ENCODE measurements at places on chromosomes 7 and 10. TPM values are rescaled to one million over a fixed set of nuclear protein-coding genes. Genes with fewer than 3 reads are reported as not detected.

DNA sequence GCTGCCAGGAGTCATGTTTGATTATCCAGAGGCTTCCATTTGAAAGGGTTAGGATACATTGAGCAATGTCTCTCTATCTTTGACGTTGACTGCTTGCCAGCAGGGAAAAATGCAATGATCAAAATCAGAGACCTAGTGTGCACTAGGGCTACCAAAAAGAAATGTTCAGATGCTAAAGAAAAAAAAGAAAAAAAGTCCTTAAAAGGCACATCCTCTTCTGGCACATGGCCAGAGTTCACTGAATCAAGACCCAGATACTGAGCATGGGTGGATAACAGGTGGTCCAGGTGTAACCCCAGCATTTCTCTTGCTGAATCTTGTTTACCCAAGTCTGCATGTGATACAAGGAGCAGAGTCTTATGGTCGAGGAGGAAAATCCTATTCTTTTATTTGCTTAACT lies 899.3 kb downstream of the SORCS3 start:
- peak; percentile 5 for DNase-seq

DNA sequence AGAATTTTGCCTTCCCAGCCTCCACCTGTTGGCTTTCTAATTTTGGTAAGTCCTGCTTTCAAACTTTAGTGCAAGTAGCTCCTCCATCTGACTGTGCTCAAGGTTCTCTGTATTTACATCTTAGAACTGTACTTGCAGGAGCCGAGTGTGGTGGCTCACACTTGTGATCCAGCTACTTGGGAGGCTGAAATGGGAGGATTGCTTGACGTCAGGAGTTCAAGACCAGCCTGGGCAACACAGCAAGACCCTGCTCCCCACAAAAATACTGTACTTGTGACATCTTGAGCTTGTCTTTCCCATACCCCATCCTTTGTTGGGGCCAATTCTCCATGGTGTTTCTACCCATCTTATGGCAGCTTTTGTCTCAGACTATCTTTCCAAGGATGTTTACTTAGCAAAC lies 4.7 kb upstream of the VDAC2 start:
- DNase-seq = no peak

DNA sequence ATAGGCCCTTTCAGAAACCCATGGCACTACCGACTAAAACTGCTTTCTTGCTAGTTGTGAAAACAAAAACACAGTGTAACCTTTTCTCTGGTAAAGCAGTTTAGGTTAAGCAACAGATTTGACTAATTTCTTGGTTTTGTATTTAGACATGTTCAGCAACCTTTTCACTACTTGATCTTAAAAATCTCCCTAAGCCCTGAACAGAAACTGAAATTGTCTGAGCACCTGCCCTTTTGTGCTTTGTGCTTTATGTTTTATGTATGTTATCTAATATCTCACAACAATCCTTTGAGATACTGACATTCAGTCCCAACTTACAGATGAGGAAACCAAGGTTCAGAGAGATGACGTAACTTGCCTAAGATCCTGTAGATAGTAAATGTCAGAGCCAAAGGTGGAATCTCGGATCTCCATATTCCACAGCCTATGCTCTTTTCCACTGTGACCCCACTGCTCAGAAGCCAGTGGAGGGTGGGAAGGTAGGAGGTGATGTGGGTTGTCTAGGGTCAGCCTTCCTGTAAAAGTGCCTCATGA lies 146.6 kb downstream of the LCOR start:
- DNase-seq = no peak

- no peak for DNase-seq
These were observed 19.0 kb upstream of the COL1A2 start for GRCh38 chr7:94375691-94376090.

- DNase-seq = no peak
These were observed 105.9 kb downstream of the CPEB3 start for GRCh38 chr10:92184977-92185376.

DNA sequence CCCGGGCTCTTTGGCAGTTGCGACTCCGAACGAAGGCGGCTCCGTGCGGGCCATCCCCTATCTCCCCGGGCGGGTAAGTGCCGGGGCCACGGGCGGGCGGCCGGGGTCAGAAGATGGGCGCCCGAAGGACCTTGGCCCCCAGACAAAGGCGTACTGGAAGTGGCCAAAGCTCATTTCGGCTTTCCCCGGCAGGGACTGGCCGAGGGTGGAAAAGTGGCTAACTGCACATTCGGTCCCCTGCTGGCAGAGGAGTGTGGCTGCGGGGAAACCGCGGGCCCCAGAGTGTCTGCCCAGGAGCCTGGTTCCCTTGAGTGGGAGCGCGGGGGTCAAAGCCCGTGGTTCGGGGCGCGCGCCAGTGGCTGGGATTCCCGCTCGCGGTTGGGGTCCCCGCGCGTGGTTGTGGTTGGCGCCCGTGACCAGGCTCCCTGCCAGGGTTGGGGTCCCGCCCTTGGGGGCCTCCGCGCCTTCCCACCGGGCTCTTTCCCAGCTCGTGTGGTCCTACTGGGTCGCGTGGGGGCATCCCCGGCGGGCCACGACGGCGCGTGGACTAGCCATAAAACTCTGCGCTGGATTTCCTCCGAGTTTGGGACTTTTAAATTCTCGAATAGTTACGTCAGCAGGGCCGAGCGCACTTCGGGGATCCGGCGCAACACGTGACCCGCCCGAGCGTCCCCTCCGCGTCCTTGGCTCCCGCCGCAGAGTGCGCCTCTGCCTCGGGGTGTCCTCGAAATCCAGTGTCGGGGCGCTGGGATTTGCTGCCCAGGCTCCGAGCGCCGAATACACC lies 124.4 kb downstream of the TACC2 start:
- DNase-seq = no peak

GRCh38 chr10:101380353-101381017 lies 26.5 kb downstream of the BTRC start:
- no peak for DNase-seq

DNA sequence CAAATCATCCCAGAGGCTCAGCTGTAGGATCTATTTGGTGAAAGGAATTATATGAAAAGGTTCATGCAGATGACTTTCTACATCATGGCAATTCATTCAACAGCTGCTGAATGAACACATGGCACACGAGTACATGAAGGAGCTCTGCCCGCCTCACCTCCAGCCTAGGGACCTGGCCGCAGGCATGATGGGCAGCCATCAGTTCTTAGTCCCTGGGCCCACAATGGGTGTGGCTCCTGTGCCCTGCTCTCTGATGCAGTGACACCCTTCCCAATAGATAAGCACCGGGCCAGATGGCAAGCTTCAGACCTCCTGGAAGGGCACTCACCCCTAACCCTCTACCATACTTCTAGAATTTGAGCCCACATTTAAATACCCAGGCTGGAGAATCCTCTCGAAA lies 3.5 kb downstream of the CHST15 start:
- no peak for DNase-seq

DNA sequence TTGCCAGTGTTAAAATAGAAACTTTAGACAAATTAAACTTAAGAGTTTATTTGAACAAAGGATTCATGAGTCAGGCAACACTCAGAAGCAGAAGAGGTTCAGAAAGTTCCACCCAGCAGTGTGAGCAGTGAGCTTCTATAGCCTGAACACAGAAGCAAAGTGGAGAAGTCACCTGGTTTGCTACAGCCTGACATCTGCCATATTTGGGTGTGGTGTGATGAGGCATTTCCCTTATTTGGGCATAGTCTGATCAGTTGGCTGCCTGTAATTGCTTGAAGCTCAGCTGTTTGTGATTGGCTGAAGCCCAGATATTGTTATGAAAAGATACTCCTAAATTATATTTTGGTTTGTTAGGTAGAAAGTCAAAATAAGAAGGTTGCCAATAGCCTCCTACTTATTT lies 39.1 kb downstream of the VWC2 start:
- DNase-seq = no peak

DNA sequence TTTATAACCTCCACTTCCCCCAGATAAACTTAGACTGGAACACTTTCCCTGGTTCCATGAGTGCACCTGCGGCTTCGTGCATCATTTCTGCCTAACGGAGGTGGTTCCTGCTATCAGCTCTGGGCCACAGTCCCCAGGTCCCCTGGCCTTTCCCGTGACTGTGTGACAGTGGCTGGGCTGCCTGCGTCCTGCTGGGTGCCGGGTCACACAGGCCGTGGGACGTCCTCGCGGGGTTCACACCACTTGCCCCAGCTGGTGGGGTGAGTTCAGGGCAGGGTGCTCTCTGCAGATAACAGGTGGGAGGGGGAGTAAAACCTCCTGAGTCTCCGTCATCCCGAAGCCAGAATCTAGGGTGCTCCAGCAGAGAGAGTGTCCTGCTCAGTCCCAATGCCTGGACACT lies 58.7 kb upstream of the CFAP46 start:
- no peak for DNase-seq

GRCh38 chr7:102188746-102189145 lies 97.9 kb upstream of the SH2B2 start:
- DNase-seq = no peak

- DNase-seq = no peak
These were observed 206.7 kb downstream of the KIAA1217 start for GRCh38 chr10:24415455-24416125.

GRCh38 chr7:155787171-155787851 lies 25.0 kb downstream of the SHH start:
- no peak for DNase-seq

GRCh38 chr7:78762625-78763024 lies 690.8 kb downstream of the MAGI2 start:
- no peak for DNase-seq

- no peak for DNase-seq
These were observed 66.8 kb upstream of the DNAJB6 start for GRCh38 chr7:157270060-157270444.

DNA sequence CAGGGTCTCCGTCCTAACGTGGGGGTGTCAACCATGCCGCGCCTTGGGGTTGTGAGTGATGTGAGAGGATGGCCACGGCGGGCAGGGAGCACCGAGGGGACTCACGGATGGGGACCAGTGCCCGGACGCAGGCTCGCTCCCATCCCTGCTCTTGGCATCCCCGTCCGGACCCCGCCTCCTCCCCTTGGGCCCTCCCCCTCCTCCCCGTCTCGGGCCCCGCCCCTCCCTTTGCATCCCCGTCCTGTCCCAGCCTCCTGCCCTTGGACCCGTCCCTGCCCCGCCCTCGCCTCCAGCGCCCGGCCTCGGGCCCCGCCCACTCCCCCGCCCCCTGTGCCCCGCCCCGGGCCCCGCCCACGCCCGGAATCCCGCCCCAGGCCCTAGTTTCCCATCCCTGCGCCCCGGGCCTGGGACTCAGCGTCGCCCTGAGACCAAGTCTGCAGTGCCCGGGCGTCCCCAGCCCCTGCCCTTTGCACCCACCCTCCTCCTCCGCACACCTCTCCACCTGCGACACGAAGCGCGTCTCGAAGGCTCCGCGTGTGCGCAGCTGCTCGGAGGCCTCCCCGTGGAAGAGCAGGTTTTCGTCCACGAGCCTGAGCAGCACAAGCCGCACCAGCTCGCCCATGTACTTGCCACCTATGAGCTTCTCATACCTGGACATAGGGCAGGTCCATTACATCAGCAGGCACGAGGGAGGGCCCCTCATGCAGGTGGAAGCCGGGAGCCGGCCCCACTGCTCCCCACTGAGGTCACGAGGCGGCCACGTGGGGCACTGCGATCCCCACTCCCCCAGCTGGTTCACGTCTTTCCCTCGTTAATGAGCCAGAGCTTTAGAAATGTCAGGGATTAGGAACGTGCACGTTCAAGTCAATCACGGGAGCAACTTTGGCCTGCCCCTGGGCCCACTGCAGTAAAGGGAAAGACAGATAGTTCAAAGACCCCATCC lies 5.1 kb upstream of the MYL7 start:
- peak; percentile 67 for DNase-seq

HTR5A gene
- total RNA-seq = not detected

TAS2R4 gene
- total RNA-seq = 1.2 TPM

JCAD gene
- total RNA-seq = not detected

ATXN7L1 gene
- 0.68 TPM for total RNA-seq

ANXA8 gene
- total RNA-seq = not detected

TMEM26 gene
- not detected for total RNA-seq

All from OCI-LY7 (cell line).